ENCODE measurements at places on chromosomes 3 and 15.

GRCh38 chr15:51025454-51025846 lies 69.3 kb downstream of the TNFAIP8L3 start:
- no peak for DNase-seq

DNA sequence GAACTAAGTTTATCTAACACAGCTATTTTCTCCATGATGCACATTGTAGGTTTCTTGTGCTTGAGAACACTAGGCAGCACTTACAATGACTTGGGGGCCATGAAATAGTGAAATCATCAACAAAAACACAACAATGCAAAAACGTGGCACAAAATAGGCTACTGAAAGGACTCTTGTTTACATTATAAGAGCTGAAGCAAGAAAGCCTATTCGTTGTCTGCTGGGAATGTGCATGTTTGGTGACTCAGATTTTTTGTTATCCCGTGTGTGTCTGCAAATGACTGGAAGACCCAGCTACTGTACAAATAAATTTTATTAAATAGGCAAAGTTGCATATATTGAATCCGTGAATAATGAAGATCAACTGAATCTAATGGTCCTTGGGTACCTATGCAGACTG lies 85.0 kb downstream of the TCF12 start:
- no peak for DNase-seq

DNA sequence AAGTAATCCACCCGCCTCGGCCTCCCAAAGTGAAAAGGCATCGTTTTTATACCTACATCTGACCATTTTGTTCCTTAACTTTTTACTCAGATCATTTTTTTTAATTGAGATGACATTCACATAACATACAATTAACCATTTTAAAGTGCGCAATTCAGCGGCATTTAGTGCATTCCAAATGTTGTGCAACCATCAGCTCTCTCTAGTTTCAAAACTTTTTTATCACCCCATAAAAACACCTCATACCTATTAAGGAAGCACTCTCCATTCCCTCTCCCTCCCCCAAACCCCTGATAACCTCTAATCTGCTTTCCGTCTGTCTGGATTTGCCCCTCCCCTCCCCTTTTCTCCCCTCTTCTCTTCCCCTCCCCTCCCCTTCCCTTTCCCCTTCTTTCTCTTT lies 310.1 kb downstream of the UACA start:
- DNase-seq, result no peak

DNA sequence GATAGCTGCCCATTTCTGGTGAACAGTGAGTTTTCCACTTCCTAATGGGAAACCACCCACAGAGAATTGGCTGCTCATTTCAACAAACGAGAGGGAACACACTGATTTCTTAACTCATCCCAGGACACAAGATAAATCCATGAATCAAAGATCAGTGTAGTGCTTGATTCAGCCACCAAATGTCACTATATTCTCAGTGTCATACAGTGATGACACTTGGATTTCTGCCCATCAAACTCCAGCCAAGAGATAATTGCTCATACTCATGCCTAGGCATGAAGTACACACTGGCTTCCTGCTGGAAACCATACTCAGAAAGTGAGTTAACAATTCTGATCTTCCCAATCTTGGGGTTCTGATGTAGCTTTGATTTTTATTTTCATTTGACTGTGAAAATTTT lies 35.4 kb upstream of the GRM7 start:
- DNase-seq, result no peak

DNA sequence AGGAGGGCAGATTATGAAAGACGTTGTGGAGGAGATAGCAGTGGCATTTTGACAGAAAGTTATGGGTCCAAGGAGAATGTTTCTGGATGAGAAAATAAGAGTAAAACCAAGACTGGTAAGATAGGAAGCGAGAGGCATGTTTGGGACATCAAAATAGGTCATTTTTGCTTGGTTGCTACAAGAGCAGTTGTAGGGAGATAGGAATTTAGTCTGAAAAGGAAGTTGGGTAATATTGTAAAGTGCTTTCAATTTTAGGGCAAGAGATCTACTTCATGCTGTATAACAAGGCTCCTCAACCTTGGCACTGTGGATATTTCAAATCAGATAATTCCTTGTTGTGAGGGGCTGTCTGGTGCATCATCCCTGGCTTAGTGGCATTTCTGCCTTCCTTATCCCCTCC lies 118.0 kb upstream of the DPH6 start:
- no peak for DNase-seq

GRCh38 chr3:43855674-43856299 lies 165.0 kb downstream of the ABHD5 start:
- no peak for DNase-seq

DNA sequence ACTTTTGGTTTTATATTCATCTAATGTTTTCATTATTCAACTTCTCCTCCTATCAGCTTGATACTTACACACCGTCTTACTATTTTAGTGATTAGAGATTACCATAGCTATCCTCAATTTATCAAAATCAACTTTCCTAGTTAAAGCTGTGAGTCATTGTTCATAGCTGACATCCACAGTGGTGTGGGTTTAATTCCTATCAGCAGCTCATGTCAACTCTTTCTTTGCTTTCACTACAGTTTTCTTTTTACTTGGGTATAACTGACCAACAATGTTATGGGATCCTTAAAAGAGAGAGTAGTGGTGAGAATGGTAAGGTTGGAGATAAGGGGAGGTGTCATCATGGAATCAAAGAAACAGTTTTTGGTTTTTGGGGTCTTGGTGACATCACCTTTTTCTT lies 112.7 kb downstream of the NFKBIZ start:
- no peak for DNase-seq

DNA sequence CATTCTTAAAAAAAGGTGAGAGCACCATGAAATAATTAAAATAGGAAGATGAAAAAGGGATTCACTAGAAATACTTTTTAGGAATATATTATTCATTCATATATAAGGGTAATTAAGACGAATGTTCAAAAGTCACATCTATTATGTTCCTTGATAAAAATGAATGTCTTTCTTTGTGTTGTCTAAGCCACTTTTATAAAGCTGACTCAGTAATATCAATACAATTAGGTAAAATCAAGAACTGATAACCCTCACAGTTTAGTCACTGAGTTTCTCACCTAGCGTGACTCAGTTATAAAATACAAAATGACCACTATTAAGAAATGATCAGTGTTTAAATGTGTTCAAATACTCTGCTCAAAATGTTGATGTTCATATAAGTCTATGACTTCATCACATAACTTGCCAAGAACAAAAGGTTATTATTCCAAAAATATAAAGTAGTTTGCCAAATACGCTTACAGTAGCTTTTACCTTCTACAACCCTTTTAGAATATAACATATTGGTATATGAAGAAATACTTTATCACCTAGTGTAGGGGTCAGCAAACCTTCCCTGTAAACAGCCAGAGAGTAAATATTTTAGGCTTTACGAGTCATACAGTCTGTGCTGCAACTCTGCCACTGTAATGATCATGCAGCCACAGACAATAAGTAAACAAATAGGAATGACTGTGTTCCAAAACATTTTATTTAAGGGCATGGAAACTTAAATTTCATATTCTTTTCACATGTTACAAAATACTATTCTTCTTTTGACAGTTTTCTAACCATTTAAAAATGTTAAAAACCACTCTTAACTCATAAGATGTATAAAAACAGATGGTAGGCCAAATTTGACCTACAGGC lies 369.8 kb downstream of the TBC1D5 start:
- DNase-seq, result no peak

GRCh38 chr15:85777250-85778106 lies 17.2 kb downstream of the KLHL25 start:
- DNase-seq, result no peak

DNA sequence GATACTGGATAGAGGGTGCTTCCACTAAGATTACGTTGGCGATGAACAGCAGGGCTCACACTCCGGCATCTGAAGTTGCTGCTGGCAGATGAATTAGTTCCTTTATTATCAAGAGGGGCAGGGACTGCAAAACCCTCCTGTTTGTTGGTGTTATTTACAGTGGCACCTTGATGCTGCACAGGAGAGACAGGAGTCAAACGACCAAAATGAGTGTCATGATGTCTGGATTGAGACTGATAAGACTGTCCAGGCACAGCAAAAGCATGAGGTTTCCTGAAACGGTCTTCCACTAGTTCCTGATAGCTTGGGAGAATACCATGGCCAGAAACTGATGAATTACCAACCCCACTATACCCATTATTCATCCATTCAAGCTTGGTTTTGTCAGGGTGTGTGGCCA lies 100.8 kb upstream of the NEDD4 start:
- no peak for DNase-seq

DNA sequence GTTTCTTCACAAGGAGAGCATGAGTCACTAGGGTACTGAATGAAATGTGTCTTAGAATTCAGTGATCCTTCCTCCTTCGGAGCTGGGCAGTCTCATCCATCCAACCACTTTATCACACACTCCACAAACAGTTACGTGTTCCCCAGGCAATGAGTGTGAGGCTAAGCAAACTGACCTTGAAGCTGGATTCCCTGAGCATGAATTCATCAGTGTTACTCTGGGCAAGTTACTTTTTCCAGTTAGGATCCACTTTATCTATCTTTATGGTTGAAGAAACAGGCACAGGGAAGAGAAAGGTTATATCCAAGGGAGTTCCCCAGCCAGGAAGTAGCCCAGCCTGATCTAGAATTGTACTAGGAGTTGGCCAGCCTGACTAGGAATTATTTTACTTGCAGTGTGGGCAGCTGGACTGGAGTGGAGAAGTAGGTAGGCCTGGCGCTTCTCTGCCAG lies 17.1 kb upstream of the GCNT3 start:
- DNase-seq, result no peak

DNA sequence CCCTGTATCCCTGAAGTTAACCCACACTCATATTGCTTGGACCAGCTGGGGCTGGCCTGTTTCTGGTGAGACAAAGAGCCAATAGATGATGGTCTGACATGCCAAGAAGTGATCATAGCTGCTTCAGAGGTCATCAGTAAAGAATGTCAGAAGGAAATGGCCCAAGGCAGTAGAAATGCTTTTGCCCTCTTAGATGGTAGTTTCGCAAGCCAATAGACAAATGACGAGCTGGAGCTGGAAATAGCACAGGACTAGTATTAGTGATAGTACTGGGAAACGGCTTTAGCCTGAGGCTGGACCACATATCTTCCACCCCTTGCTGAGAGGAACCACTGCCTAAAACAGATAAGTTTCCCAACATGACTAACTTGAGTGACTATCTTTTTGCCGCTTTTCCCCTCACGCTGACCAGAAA lies 176.1 kb upstream of the THBS1 start:
- no peak for DNase-seq

- DNase-seq, result peak; percentile 22
Measured at GRCh38 chr15:99213187-99213811, 36.1 kb downstream of the TTC23 start.

GRCh38 chr15:40239693-40240618 lies 1.1 kb downstream of the PAK6 start:
- no peak for DNase-seq

DNA sequence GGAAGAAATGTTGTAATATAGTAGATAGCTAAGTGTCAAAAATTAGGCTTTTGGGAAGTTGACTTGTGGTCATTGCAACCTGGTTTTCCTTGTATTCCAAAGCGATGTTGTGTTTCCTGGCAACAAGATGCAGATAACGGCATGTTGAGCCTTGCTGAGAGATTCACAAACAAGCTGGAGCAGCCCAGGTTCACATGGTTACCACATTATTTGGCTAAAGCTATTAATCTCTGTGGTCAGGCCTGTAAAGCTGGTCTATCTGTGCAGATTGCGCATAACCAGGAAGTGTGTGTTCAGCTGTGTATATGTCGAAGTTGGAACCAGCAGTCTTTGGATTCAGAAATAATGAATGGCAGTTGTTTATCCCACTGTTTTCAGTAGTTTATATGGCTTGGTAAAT lies 6.6 kb downstream of the TIPARP start:
- DNase-seq, result no peak

DNA sequence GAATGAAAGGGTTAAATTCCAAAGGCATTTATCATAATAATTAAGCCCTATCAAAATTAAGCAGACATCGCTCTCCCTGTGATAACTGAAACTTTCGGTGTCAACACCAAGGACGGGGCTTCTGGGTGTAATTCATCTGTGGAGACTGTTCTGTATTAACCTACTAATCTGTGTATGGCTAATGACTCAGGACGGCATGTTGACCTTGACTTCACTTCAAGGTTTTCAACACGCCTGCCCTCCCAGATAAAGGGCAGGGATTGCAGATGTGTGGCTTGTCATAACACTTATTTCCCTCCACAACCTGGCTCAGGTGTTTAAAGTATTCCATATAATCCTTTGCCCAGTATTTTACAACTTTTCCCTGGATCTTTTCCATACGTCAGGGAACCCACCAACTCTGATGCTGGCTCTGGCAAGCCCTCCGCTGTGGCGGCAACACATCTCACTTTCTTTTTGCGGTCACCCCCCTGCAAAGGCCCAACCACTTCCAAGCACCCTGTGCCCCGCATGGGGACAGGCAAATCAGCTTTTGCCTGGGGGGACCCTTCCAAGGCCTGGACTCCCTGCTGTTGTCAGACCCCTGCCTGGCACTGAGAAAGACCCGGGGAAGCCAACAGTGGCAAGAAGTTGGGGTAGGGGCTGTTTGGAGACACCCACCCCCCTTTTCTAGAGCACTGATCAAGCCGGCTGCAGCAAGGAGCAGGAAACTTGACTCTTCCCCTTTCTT lies 93.2 kb upstream of the MEF2A start:
- no peak for DNase-seq

DNA sequence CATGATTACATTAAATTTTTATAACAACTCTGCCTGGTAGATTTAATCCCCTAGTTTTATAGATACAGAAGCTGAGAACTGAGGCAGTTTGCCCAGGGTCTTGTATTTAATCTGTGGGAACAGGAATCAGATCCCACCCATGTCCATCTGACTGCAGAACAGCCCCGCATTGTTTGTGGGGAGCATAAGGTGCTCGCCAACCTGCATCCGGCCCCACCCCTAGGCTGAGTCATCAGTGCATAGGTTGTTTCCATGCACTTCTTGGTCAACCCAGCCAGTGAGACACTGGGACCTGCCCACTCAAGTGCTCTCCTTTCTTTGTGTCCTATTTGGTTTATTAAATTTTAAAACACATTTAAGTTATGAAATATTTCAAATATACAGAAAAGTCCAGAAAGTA lies 266.2 kb downstream of the OPA1 start:
- no peak for DNase-seq

GRCh38 chr15:79053894-79054293 lies 36.7 kb downstream of the RASGRF1 start:
- no peak for DNase-seq

DNA sequence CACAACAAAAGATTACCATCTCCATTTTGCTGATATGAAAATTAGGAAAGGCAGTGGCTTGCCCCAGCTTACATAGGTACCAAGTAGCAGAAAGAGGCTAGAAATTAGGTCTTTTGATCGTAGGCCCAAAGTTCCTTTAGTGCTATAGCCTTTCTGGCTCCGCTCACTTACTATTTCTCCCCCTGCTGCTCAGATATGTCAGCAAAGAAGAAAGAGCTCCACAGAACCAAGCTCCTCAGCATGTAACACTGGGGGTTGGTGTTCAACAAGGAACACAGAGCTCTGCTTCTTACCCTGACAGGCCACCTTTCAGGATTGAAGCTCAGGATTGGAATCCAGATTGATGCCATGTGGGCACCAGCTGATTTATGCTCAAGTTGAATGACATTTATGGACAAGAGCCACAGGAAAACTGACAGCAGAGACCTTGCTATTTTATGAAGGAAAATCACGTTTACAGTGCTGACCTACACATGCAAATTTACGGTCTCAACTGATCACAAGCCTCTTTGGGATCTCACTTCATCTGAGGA lies 6.1 kb upstream of the IL12A start:
- no peak for DNase-seq

Data from activated T-helper 1 cell treated with anti-CD3 and anti-CD28 coated beads, Interleukin-2, amount 50 U/mL, for 16 hours (primary cell).